AG04450 (cell line): ENCODE measurements at places on chromosomes 2 and 18.

- DNase-seq: no peak
These were observed 19.1 kb upstream of the VIT start for GRCh38 chr2:36677386-36677785.

DNA sequence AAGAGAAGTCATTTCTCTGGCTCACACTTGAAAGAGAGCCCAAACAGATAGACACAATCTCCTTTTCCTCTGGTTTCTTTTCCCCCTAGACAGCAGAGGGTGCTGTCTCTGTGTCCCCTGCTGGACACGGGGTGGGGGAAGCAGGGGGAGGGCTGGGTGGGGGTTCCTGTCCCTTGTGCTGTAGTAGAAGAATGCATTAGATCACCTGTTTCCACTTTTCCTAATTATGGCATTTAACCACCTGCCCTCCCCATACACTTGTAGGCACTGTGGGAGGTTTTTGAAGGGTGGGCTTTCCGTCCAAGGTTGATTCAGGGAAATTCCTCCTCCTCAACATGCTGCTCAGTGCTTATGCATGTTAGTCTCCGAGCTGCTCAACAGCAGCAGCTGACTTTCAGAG, 206.2 kb upstream of the EPAS1 start:
- DNase-seq: no peak

DNA sequence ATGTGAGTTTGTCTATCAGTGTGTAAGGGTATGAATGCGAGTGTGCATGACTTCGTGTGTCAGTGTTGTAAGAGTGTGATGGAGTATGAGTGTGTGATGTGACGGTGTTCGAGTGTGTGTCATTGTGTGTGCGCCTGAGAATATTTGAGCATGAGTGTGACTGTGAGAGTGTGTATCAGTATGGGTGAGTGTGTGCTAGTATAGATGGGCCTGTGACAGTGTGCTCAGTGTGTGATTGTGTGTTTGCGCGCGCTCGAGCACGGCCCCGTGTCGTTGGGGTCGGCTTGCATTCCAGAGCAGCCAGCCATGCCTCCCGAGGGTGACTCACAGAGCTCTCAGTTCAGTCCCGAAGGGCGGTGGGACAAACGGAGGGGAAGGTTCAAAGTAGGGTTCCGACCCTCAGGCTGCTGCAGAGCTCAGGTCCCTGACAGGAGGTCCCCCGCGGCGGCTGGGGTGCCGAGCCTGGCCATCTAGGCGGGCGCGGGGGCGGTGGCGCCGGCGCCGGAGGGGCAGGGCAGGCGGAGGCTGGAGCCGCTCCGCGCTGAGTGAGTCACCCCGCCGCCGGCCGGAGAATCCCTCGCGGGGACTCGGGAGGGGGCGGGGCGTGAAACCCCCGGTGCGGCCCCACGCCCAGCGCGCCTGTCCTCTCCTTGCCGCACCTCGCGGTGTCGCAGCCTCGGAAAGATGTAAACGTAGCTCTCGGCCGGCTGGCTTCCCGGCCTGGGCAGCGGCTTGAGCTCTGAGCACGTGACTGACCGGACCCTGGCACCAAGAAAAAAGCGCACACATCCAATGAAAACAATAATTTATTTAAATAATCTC, 3.8 kb downstream of the DLX2 start:
- no peak for DNase-seq

GRCh38 chr18:25240420-25240770, 111.6 kb downstream of the ZNF521 start:
- DNase-seq: no peak

GRCh38 chr2:58429014-58429875, 188.1 kb upstream of the FANCL start:
- DNase-seq: no peak
